Left ventricle myocardium inferior (tissue), 1 donor: ENCODE measurements at places on chromosomes 6 and 20. TPM values are rescaled to one million over a fixed set of nuclear protein-coding genes. Genes with fewer than 3 reads are reported as not detected.

DNA sequence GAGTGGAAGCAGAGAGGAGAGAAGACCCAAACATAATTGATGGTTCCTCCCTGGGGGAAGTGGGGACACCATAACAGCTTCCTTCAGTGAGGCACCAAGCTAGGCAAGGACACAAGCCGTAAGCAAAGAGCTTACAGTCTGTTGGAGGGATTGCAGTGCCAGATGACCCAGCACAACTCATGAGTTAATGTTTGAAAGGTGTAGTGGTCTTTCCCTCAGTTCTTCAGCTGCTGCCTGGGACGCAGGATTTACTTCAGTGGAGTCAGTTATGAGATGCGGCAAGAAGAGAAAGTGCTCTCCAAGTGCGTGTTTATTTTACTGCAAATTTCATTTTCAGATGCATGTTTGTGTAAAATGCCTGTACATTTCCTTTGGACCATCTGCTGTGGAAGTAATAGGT is 38.7 kb upstream of the SLC17A4 start:
- DNase-seq: no peak
- H3K27me3 ChIP-seq: no peaks in the 10 kb centered on the region
- H3K4me3 ChIP-seq: no peak overlapping the region
- no peaks in the 10 kb centered on the region for H3K36me3 ChIP-seq

GRCh38 chr6:71029555-71029954 is 72.7 kb upstream of the B3GAT2 start:
- H3K36me3 ChIP-seq: no peaks in the 10 kb centered on the region
- H3K4me1 ChIP-seq: no peaks in the 10 kb centered on the region
- no peak overlapping the region for H3K27ac ChIP-seq
- H3K27me3 ChIP-seq: no peaks in the 10 kb centered on the region
- no peak for DNase-seq
- no peak overlapping the region for H3K4me3 ChIP-seq

Gene DUSP15
- total RNA-seq: 5.1 TPM

DNA sequence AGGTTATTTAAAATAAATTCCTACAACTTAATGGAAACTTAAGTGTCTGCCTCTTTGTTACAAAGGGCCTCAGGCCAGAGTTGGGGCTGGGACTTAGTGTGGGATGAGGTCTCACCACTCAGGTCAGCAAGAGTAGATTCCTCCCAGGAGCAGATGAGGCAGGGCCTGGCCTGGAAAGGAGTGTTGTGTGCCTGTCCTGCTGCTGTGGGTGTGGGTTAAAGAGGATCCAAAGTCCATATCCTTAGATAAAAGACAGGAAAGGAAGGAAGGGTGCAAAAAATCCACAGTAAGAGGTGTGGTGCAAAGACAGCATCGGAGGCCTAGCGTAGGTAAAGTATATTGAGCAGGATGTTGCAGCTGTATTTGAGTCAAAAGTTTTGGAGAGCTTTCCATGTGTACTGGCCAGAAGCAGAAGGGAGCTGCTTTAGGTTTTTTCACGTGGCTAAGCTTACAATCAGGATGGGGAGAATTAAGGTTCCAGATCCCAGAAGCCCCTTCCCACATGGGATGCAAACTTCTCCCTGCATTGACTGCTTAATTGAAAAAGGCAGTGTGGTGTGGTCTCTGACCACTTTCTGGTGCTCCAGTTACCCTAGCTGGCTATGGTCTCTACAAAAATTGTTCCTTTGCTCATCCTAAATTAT is 12.8 kb upstream of the PLCG1 start:
- H3K27me3 ChIP-seq: no peaks in the 10 kb centered on the region
- no peak overlapping the region for H3K4me3 ChIP-seq
- peaks cover 12% of the 10 kb centered on the region for H3K4me1 ChIP-seq
- peaks cover 57% of the 10 kb centered on the region for H3K36me3 ChIP-seq
- no peak for DNase-seq
- no peak overlapping the region for H3K27ac ChIP-seq

DNA sequence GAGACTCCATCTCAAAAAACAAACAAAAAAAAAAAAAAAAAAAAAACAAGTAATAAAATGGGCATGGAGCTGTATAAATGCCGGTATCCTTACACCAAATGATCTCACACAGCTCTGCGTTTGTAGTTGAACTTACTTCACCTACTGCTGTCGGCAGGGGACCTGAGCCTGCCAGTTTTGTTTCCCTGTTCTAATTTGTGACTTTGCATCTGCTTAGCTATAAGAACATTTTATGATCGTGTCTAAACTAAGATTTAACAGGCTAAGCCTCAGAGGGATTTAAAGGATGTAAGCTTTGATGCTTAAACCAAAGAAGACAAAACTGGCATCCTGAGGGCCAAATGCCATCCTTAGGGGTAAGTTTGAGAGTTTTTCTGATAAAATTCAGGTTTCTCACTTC is 58.7 kb downstream of the GCNT2 start:
- H3K4me3 ChIP-seq: no peak overlapping the region
- peaks cover 23% of the 10 kb centered on the region for H3K4me1 ChIP-seq
- no peak for DNase-seq
- peaks cover 9% of the 10 kb centered on the region for H3K27me3 ChIP-seq
- no peaks in the 10 kb centered on the region for H3K36me3 ChIP-seq
- H3K27ac ChIP-seq: peak overlapping the region; percentile 16

Gene ULBP2
- 0.93 TPM for total RNA-seq

Gene NT5E
- 4.3 TPM for total RNA-seq

DNA sequence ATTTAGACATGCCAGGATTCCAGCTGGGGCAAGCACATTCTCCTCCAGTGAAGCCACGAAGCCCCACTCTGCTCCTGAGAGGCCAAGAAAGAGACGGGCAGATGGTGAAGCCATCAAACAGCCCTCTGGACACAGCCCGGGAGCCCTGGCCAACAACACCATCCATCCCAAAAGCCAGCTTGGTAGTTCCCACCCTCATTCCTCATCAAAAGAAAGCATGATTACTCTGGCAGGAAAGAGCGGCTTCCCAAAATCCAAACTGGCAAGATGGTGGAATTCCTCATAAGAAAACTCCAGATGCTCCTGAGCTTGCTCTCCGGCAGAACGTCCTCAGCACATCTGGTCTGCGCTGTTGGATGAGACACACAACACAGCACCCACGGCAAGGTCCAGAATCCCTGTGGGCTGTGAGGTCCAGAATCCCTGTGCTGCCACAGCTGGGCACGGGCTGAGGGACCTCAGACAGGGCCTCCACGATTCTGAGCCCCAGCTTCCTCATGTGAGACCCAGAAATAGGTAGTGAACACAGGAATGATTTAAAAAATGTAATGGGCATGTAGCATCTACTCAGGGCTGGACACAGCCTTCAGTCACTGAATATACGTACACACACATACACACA is 52.6 kb downstream of the THBS2 start:
- no peaks in the 10 kb centered on the region for H3K4me1 ChIP-seq
- DNase-seq: no peak
- H3K27me3 ChIP-seq: peaks cover 5% of the 10 kb centered on the region
- no peak overlapping the region for H3K4me3 ChIP-seq
- H3K27ac ChIP-seq: no peak overlapping the region

- DNase-seq: no peak
- no peaks in the 10 kb centered on the region for H3K4me1 ChIP-seq
- no peaks in the 10 kb centered on the region for H3K36me3 ChIP-seq
- no peak overlapping the region for H3K27ac ChIP-seq
- H3K27me3 ChIP-seq: peaks cover 11% of the 10 kb centered on the region
These were observed 1.0 kb downstream of the KHDC3L start for GRCh38 chr6:73363537-73363875.

DNA sequence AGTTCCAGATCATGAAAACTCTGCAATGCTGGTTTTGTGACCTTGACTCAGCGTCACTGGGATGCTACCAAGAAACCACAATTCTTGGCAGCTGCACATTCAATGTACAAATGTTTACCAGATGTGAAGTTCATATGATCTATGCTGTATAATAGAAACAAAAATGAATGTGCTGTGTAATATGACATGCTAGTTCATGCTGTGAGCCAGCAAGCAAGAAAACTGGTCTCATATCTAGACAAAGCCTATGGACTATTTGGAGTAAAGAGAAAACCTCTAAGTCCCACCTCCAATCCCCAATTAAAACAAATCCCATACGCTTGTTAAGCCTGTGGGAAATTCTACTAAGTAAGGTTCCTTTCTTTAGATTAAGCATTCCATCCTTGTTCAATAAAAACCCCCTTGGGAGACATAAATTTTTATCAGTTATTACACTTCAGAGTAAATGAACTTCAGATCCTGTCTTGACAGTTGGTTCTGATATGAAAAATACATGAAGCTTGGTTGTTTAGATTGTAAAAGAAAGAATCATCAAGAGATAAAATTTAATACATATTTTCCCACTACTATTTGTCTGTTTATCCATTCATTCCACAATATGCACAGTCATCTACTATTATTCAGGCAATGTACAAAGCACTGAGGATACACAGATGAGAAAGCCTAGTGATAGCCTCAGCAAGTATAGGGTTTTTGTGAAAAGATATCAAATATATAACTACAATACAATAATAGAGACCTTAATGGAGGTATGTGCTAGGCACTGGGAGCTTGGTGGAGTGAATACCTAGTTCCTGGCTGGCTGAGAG is 20.1 kb downstream of the COL21A1 start:
- no peaks in the 10 kb centered on the region for H3K27me3 ChIP-seq
- no peaks in the 10 kb centered on the region for H3K36me3 ChIP-seq
- H3K4me3 ChIP-seq: no peak overlapping the region

GRCh38 chr20:53208110-53208832 is 236.1 kb downstream of the TSHZ2 start:
- no peaks in the 10 kb centered on the region for H3K4me1 ChIP-seq
- no peaks in the 10 kb centered on the region for H3K36me3 ChIP-seq
- peaks cover 4% of the 10 kb centered on the region for H3K27me3 ChIP-seq
- no peak for DNase-seq
- H3K4me3 ChIP-seq: no peak overlapping the region

DNA sequence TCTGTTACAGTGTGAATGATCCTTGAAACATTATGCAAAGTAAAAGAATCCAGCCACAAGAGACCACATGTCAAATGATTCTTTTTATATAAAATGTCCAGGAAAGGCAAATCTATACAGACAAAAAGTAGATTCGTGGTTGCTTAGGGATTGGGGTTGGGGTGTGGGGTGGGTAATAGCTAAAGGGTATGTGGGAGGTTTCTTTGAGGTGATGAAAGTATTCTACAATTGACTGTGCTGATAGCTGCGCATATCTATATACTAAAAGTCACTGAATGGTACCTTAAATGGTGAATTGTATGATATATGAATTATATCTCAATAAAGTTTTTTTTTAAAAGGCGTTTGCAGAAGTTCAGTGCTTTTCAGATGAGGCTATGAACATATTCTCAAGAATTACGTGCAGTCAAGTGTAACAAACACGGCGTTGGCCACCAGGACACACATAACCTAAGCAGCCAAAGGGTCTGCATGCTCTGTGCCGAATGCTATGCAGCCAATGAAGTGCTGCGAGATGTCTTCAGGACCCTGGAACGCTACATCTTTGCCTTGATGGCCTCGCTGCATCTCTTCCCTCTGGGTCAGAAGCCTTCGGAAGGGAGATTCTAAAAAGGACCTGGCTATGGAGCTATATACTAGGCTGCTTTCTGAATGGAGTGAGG is 96.9 kb downstream of the SCML4 start:
- H3K4me1 ChIP-seq: no peaks in the 10 kb centered on the region
- no peaks in the 10 kb centered on the region for H3K36me3 ChIP-seq
- peaks cover 47% of the 10 kb centered on the region for H3K27me3 ChIP-seq
- DNase-seq: no peak

Gene KCNQ2
- total RNA-seq: 2.3 TPM

DNA sequence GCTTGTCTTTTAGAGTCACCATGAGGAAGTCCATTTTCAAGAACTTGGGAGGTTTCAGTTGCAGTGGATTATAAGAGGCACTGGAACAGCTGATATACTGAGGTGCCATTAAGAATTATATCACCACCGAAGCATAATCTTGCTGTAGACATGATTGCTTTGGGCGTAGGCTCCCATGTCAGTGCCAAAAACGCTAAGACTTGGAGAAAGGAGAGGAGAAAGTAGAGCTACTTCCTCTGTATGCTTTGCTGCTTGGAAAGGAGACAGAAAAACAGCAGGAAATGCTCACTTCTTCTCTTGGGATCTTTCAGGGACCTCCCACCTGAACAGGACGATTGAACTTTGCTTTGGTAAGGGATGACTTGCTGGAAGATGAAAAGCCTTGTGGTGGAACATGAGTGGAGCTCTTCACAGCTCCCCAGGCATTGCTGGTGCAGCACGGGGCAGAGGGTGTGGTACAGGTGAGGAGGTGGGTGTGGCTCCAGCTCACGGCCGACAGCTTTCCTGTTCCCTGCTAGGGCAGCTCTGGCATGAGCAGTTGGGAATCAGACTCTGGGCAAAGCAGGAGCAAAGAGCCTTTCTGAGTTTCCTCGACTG is 190.4 kb upstream of the JAG1 start:
- peaks cover 28% of the 10 kb centered on the region for H3K4me1 ChIP-seq
- H3K36me3 ChIP-seq: no peaks in the 10 kb centered on the region
- H3K27ac ChIP-seq: peak overlapping the region; percentile 83
- peak overlapping the region; percentile 18 for H3K4me3 ChIP-seq

Gene TULP4
- 111 TPM for total RNA-seq

GRCh38 chr6:89140347-89141156 is 5.3 kb upstream of the PM20D2 start:
- peaks cover 17% of the 10 kb centered on the region for H3K4me1 ChIP-seq
- no peak for DNase-seq
- no peaks in the 10 kb centered on the region for H3K27me3 ChIP-seq
- H3K36me3 ChIP-seq: no peaks in the 10 kb centered on the region

GRCh38 chr6:170073846-170074245 is 217.0 kb downstream of the DLL1 start:
- H3K27me3 ChIP-seq: peaks cover under 1% of the 10 kb centered on the region
- no peak for DNase-seq
- no peaks in the 10 kb centered on the region for H3K36me3 ChIP-seq
- H3K4me3 ChIP-seq: no peak overlapping the region
- H3K27ac ChIP-seq: no peak overlapping the region

Gene POLH
- 7.9 TPM for total RNA-seq

DNA sequence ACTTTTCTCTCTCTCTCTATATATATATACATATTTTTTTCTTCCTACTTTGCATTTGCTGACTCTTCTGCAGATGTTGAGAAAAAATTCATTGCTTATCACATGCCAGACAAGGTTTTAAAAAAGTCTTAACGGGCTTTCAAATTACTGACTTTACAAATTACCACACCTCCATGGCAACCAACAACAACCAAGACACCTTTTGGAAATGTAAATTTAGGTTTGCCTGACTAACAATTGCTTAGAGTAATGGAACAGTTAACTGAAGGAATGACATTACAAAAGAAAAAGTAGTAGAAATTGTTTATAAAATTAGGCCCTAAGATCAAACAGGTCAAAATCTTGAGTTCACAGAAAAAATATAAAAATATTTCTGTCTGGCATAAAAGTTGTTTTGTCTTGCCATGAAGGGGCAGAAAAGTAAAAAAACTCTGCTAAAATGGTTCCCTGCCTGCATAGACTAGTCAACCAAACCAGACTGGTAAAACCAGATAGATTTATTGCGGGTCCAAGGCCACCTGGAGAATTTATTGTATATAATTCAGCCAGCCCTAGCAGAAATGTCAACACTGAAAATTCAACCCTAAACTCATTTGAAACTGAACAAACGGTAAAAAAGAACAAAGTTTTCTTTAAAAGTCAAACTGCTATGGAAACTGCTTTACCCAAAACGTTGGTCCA is 92.8 kb upstream of the FRMD1 start:
- no peak overlapping the region for H3K27ac ChIP-seq
- H3K4me1 ChIP-seq: no peaks in the 10 kb centered on the region
- DNase-seq: no peak
- peaks cover 59% of the 10 kb centered on the region for H3K27me3 ChIP-seq
- H3K4me3 ChIP-seq: no peak overlapping the region
- H3K36me3 ChIP-seq: no peaks in the 10 kb centered on the region

GRCh38 chr6:134407791-134408190 is 89.9 kb upstream of the SGK1 start:
- H3K27ac ChIP-seq: no peak overlapping the region
- no peaks in the 10 kb centered on the region for H3K4me1 ChIP-seq
- H3K36me3 ChIP-seq: no peaks in the 10 kb centered on the region
- no peak for DNase-seq

Gene BTN1A1
- total RNA-seq: not detected
